NCI-H460 (cell line): ENCODE measurements at places on chromosomes 2 and 18.

DNA sequence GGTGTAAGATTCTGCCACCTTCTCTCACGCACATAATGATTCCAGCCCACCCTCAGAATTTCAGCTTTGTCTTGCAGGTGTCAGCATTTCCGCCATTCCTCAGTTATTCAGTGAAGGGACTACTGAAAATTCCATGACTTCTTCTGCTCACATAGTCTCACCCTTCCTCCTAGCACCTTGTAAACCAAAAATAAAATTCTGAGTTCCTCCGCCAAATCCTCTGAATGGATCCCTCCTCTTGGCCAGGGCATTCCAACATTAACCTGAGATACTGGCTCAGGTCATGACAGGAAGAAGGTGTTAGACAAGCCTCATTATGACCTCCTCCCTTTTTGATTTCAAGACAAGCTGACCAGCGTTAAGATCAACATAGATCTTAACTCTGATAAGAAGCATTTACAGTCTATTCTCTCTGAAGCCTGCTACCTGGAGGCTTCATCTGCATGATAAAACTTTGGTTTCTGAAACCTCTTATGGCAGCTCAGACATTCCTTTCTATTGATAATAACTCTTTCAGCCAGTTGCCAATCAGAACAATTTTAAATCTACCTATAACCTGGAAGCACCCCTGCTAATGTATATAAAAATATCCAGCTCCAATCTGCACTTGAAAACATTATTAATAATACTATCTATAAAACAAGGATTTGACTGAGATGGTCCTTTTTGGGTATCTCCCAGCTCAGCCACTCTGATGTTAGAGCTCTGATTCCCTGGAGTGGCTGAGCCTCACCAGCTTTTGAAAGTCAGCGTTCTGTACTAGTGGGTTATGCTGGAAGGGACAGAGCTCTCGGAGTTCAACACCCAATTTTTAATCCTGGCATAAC is 136.4 kb upstream of the APCDD1 start:
- no peak for DNase-seq

GRCh38 chr2:216920937-216921456 is 61.1 kb upstream of the TNP1 start:
- DNase-seq, result no peak

DNA sequence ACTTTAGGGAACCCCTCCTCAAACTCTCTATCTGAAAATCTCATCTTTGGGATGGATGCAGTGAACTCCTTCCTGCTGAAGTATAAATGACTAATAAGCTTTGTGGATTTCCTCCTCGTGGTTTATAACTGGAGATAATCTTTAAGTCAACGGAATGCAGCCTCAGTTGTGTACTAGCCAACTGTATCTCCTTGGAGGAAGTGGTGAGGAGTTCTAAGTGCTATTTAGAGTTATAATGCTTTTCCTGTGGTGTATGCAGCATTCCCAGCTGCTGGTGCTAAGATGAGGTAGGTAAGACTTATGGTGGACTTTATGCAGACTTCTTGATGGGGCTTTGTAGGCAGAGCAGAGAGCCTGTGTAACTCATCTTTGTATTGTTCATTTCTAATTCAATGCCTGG is 90.9 kb downstream of the LYPD6B start:
- DNase-seq, result no peak

- DNase-seq, result no peak
Measured at GRCh38 chr2:55653255-55653654, 35.8 kb upstream of the PPP4R3B start.

GRCh38 chr2:202494300-202495229 is 118.4 kb downstream of the BMPR2 start:
- DNase-seq, result peak; percentile 33

GRCh38 chr2:42969231-42970150 is 177.1 kb upstream of the HAAO start:
- no peak for DNase-seq

GRCh38 chr2:227884511-227884947 is 13.1 kb downstream of the DAW1 start:
- no peak for DNase-seq

GRCh38 chr2:232581725-232582124 is 31.2 kb downstream of the EIF4E2 start:
- DNase-seq, result no peak

DNA sequence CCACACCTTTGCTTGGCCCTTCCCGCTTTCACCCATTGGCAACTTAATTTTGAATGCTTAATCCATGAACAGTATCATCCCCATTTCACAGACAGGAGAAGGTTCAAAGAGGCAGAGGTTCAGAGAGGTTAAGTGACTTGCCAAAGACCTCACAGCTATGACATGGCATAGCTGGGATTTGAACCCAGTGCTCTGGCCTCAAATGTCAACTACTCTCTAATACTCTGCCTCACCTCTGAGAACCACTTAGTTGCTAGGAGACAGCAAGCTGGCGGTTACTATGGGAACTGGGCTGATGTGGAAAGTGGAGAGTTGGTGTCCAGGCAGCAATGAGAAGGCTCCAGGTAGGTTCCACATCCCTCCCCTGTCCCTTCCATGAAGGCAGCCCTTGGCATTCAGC is 15.8 kb upstream of the PRSS56 start:
- DNase-seq, result no peak

DNA sequence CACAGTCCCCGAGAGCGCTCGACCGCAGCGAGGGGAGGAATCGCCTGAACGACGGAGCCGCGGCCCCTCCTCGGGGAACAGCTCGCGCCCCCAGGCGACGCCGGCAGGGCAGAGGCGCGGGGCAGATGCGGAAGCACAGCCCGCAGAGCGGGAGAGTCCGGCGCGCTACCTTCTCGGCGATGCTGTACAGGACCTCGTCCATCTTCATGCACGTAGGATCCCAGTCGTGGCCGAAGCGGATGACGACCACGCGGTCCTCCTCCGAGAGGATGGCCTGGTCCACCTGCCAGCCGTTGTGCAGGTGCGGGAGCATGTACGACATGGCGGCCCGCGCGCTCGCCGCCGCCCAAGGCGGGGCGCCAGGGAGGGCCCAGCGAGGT is 302 bp downstream of the TXNL4A start:
- no peak for DNase-seq

DNA sequence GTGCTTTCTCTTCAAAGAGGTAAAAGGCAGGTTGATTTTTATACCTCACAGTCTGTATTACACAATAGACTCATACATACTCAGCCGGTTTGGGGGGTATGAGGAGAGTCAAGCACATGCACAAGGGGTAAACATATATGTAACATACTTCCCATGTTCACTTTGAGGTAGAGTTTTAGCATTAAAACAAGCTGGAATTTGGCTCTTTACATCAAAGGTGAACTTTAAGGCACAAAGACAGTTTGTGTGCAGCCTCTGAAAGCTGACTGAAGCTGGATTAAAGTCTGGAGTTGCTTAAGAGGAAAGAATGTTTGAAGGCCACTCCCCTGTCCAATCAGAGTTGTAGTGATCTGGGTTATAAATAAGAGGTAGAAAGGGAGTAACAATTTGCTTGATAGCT is 282.0 kb downstream of the DPP10 start:
- no peak for DNase-seq

DNA sequence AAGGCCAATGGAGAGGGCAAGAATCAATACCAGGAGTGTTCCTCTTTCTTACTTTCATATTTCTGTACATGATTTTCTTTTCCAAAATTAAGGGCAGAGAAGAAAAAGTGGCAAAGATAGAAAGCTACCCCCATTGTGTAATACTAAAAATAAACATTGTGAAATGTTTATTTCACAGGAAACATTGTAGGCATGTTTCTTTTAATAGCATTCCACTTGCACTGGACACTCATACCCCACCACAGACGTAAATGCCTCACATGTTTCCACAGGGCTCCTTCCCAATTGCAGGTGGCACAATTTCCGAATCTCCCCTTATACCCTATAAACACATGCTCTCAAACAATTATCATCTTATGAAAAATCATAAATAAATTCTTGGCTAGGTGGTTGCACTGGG is 645.1 kb upstream of the SETBP1 start:
- DNase-seq, result no peak

GRCh38 chr2:127567351-127567854 is 31.9 kb downstream of the MYO7B start:
- DNase-seq, result no peak

DNA sequence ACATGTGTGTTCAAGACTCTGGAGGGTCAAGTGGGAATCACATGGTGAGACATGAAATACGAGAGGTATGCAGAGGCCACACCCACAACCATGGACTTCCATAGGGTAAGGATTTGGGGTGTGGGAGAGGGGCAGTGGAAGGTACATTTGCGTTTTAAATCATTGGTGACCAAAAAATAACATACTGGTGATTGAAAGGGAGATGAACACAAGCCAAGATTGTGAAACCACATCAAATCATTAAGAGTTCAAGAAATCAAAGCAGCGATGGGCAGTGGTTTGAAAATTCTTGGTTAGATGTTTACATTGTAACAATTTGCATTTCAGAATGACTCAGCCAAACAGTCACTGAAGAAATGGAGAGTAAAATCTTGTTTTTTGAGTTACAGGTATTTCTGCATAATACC is 1.9 kb upstream of the CABYR start:
- DNase-seq, result peak; percentile 28

- DNase-seq, result no peak
Measured at GRCh38 chr18:7459851-7460770, 107.0 kb upstream of the PTPRM start.

DNA sequence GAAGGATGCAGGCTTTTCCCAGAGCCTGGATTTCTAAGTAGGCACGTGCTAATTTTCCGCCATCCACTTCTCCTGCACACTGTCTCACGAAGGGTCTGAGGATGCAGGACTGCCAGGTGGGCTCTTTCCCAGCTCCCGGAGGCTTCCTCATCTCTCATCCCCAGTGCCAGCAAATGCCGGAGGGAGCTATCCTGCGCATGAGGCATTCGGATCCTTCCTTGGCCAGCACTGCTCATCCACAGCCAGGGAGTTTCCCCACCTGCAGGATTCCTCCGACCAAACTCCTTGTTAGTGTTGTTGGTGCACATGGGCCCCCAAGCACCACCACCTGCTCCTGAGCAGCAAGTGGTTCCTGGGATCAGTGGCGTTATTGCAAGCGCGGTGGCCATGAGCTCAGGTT is 5.0 kb downstream of the CNDP1 start:
- DNase-seq, result no peak

DNA sequence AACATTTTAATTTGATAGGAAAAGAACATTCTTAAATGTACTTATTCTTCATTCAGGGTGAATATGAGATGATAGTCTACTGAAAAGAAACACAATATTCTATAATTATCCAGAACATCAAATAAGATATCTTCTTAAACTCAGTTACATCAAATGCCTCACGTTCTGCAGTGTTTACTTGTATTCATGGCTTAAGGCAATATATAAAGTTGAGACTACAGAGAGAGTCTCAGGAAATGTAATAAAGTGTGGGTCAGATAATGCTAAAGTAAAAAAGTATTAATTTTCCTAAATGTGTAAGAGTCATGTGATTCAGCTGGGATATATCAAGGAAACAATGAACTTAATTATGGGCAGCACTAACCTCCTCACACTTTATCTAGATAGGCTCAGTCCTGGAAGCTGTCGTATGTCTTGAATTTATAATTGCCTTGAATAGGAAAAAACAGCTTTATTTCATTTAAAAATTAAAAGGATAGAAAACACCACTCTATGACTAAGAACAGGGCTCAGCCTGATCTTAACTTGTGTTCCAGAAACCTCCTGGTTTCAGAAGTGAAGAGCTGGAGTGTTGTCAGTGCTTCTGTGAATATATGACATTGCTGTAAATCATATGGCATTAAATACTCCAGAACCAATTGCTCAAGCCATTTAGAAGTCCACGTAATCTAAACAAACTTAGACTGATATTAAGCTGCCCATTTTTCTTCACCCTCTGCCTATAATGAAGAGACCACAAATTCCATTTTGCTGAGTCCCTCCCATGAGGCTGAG is 240.2 kb downstream of the FSIP2 start:
- DNase-seq, result peak; percentile 27

GRCh38 chr2:72993933-72994280 is 76.6 kb downstream of the EMX1 start:
- no peak for DNase-seq

DNA sequence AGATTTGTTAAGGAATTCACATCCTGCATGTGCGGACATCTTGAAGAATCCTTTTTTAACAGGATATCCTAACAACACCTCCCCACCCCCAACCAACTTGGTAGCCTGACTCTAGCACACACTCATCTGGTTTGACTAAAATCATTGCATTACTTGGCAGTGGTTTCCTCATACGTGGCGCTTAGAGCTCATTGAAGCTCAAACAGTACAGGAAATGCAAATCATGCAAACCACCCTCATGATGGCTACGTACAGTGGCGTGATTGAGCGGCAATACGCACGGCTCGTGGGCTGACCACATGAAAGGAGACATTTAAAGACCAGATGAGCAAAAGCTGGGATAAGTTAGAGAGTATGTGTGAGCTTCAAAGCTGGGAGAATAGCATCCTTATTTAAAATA is 336.2 kb downstream of the ZEB2 start:
- DNase-seq, result no peak

DNA sequence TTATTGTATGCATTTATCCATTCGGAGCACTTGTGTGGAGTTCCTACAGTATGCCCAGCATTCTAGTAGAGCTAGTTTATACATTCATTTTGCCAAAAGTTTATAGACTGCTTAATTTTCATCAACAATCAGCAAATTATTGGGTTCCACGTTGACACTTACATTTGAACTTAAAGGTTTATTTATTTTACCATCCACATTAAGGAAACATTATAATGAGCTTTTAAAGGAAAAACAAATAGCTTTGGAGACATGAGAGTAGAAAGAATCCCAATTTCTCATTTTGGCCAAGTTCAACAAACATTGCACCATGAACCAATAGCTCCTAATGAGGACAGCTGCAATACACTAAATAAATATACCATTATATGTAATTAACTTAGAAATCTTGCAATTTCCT is 501.2 kb upstream of the SMIM21 start:
- no peak for DNase-seq
